ENCODE measurements at places on chromosomes 12 and 14. TPM values are rescaled to one million over a fixed set of nuclear protein-coding genes. Genes with fewer than 3 reads are reported as not detected.

Gene OR6C75
- total RNA-seq: not detected

- DNase-seq: no peak
Measured at GRCh38 chr12:130431176-130431575, 93.5 kb downstream of the PIWIL1 start.

DNA sequence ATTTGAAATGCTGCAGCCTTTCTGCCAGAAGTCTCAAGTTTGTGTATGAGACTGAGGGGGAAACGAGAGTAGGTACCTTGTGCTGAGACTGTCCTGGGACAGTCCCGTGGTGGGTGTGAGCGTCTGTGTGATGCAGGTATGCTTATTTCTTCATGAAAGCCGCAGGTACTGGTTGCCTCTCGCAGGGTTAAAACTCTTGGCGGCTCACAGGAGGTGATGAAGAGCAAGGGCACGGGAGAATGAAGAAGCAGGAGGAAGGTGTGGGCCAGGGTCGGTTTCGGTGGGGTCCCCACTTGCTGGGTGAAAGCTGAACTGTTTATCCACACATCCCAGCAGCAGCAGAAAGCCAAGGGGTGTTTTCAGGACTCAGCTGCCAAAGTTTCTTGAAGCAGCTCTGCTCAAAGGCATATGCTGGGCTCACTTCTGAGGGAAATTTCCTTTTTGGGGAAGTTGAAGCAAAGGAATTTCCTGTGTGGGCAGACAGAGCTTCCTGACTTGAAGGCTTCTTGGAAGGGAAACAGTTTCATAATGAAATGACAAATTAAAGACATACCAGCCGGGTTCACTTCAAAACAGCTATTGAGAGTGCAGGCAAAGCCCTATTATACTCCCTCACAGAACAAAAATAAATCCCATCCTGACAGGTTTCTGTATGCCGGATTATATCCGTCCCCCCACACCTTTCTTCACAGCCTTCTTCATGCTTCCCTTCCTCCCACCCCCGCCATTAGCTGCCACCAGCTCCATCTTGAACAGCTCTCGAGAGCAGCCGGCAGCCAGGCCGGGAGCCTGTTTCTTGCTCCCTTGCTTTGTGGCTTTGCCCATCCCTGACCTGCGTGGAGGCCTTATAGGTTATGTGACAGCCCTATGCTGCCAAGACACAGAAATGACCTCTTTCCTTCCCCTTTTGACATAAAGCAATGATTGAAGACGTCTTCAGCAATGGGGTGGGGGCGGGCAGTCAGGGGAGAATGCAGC is 116.6 kb downstream of the ETV6 start:
- DNase-seq: peak; percentile 94

DNA sequence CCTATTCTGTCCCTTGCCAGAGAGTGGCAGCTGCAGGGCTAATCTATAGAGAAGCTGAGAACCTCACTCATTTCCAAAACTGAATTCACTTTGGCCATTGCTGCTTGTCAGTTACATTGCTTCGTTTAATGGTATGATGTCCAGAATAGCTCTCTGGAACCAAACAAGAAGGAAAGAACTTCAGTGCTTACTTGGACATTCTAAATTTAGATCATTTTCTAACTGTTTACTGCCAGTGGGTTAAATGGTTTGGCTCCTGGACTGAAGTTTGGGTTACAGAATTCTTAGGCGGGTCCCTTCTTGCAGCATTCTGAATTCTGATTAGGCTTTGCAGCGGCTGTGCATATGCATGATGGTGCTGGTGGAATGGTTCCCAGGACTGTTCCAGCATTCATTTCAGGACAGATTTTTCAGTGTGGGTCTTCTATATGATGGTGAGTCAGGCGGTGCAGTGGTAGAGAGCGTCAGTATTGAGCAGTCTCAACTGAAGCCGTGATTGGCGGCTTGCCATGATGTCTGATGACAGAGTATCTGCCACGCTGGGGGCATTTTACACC is 148.7 kb downstream of the DYRK2 start:
- DNase-seq: peak; percentile 32

- no peak for DNase-seq
Measured at GRCh38 chr12:130557886-130558765, 158.0 kb downstream of the RIMBP2 start.

Gene SMCO3
- total RNA-seq: not detected

GRCh38 chr14:60867503-60868172 is 113.2 kb downstream of the TRMT5 start:
- no peak for DNase-seq

Measured in cardiac muscle cell (in vitro differentiated cells and primary cell).